ENCODE measurements at places on chromosomes 1 and 21.

DNA sequence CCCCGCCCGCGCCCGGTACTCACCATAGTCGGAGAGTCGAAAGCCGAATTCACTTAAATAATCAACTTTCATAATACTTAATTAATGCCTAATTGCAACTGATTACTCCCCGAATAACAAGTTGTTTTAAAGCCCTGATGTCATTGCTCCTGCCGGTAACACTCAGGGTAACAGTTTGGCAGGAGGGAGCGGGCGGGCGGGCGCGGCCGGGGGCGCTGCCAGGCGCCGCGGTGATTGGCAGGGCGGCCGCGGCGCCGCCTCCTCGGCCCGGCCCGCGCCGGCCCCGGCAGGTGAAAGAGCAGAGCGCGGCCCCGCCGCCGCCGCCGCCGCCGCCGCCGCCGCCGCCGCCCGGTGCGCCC, 102.2 kb downstream of the CASZ1 start:
- peak overlapping the region; percentile 63 for H3K4me3 ChIP-seq
- no peaks in the 10 kb centered on the region for H3K36me3 ChIP-seq
- H3K27ac ChIP-seq, result no peak overlapping the region
- H3K4me1 ChIP-seq, result no peaks in the 10 kb centered on the region
- no peaks in the 10 kb centered on the region for H3K27me3 ChIP-seq

DNA sequence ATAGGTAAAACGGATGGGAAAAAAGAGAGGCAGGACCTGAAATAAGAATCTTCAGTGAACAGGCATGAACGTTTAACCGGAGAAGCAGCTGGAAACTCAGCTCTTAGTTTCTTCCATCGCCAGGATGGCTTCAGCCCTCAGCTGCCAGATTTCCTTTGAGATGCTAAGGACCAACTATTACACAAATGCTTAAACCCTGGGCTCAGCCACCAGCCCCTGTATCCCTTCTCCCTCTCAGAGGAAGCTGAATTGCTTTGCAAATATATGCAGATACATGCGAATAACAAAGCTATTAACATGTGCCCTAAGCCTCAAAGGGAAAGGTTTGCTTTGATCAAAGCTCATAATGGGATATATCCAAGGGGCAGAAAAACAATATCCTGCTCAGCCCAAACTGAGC, 515.1 kb downstream of the OMA1 start:
- no peak overlapping the region for H3K27ac ChIP-seq
- H3K36me3 ChIP-seq, result no peaks in the 10 kb centered on the region
- no peaks in the 10 kb centered on the region for H3K27me3 ChIP-seq
- no peak for DNase-seq
- H3K4me1 ChIP-seq, result no peaks in the 10 kb centered on the region

GRCh38 chr1:64908575-64908974, 57.8 kb downstream of the JAK1 start:
- no peaks in the 10 kb centered on the region for H3K36me3 ChIP-seq
- DNase-seq, result no peak
- H3K27me3 ChIP-seq, result no peaks in the 10 kb centered on the region
- no peak overlapping the region for H3K27ac ChIP-seq
- peaks cover 21% of the 10 kb centered on the region for H3K4me1 ChIP-seq
- H3K4me3 ChIP-seq, result no peak overlapping the region

GRCh38 chr21:45735259-45736000, 91.9 kb downstream of the PCBP3 start:
- no peak for DNase-seq
- H3K27me3 ChIP-seq, result no peaks in the 10 kb centered on the region
- H3K4me1 ChIP-seq, result no peaks in the 10 kb centered on the region
- no peaks in the 10 kb centered on the region for H3K36me3 ChIP-seq
- no peak overlapping the region for H3K27ac ChIP-seq
- H3K4me3 ChIP-seq, result no peak overlapping the region

GRCh38 chr1:31658721-31659120, 14.0 kb upstream of the PEF1 start:
- DNase-seq, result no peak
- no peaks in the 10 kb centered on the region for H3K4me1 ChIP-seq
- no peak overlapping the region for H3K4me3 ChIP-seq

DNA sequence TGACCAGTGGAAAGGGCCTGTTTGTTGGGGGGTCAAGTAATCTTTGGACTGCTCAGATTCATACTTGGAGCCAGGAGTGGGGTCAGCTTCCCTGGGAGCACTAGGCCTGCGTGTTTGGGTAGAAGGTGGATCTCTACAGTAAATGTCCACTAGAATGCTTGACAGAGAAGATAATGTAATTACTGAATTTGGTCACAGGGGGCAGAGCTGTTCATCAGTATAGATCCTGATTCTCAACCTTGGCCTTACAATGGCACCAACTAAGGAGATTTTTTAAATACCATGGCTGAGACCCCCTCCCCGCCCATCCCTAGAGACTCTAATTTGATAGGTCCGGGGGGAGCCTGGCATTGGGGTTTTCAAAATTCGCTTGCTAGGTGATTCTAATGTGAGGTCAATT, 217.5 kb upstream of the PLXNA2 start:
- no peaks in the 10 kb centered on the region for H3K27me3 ChIP-seq
- no peaks in the 10 kb centered on the region for H3K4me1 ChIP-seq
- H3K4me3 ChIP-seq, result no peak overlapping the region
- H3K36me3 ChIP-seq, result no peaks in the 10 kb centered on the region
- H3K27ac ChIP-seq, result no peak overlapping the region
